Foreskin keratinocyte (primary cell): ENCODE measurements at places on chromosomes 5 and 9.

DNA sequence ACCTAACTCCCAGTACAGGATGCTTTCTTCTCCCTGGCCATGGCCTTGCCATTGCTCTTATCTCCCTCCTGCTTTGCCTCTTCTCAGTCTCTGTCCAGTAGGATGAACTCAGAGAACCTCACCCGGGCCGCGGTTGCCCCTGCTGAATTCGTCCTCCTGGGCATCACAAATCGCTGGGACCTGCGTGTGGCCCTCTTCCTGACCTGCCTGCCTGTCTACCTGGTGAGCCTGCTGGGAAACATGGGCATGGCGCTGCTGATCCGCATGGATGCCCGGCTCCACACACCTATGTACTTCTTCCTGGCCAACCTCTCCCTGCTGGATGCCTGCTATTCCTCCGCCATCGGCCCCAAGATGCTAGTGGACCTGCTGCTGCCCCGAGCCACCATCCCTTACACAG, at the start of gene OR5C1:
OR5C1 (plus strand) TSS at position 103 of the 400 bp plus-strand sequence; CDS start at position 103, 0 bp downstream.
- DNase-seq = no peak

- no peak for DNase-seq
These were observed 83.3 kb downstream of the GTF3C4 start for GRCh38 chr9:132753593-132753880.

- peak; percentile 78 for DNase-seq
These were observed 272.6 kb downstream of the FANCC start for GRCh38 chr9:95044731-95045508.

GRCh38 chr5:111505096-111505495, 7.2 kb downstream of the STARD4 start:
- no peak for DNase-seq

- no peak for DNase-seq
These were observed 45.3 kb upstream of the CDK5RAP2 start for GRCh38 chr9:120625222-120625621.

GRCh38 chr9:37295796-37296195, 126.7 kb upstream of the GRHPR start:
- no peak for DNase-seq

DNA sequence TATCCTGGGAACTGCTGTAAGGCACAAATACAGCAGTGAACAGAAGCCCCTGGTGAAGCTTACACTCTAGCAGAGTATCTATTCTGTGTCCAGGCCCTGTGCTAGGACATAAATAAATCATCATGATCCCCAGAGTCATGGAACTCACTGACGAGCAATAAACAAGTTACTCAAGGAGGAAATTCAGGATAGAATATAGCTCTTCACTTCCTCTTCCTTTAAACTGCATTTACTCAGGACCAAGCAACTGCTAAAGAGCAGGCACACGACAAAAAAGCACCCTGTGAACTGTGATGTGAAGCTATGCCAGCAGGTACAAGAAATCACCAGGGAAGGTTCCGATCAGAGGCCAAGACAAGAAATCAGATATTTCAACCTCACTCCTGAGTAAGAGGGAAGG, 47.8 kb upstream of the NR5A1 start:
- DNase-seq = no peak

- DNase-seq = no peak
These were observed 3.2 kb downstream of the CD180 start for GRCh38 chr5:67193439-67193807.
